ENCODE measurements at places on chromosomes 1 and 21. TPM values are rescaled to one million over a fixed set of nuclear protein-coding genes. Genes with fewer than 3 reads are reported as not detected.

DNA sequence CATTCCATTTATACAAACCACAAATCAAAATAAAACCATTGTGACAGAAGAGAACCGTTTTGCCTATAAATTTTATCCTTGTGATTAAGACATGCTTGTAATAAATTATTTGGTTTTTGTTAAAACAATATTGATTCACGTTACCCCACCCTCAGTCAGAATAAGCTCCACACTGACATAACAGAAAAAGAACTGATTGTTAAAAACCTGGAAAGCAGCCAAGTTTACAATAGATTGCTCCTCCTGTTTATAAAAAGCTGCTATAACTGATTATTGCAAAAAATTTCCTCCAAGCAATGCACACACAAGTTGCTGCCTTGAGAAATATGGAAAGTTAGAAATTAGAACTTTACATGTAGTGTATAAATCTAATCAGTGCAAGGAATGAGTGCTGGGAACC is 263.5 kb downstream of the SETD4 start:
- peaks cover 14% of the 10 kb centered on the region for H3K4me1 ChIP-seq
- DNase-seq: no peak
- no peak overlapping the region for H3K4me3 ChIP-seq
- H3K27me3 ChIP-seq: peaks cover 8% of the 10 kb centered on the region
- no peak overlapping the region for H3K27ac ChIP-seq

- peaks cover 2% of the 10 kb centered on the region for H3K4me1 ChIP-seq
- peaks cover 27% of the 10 kb centered on the region for H3K36me3 ChIP-seq
- H3K27me3 ChIP-seq: no peaks in the 10 kb centered on the region
- no peak overlapping the region for H3K27ac ChIP-seq
- no peak for DNase-seq
These were observed 50.5 kb upstream of the SLFNL1 start for GRCh38 chr1:41072051-41072450.

- H3K4me3 ChIP-seq: no peak overlapping the region
- no peak for DNase-seq
- H3K27ac ChIP-seq: no peak overlapping the region
These were observed 25.6 kb downstream of the LRRC42 start for GRCh38 chr1:53971718-53972117.

DNA sequence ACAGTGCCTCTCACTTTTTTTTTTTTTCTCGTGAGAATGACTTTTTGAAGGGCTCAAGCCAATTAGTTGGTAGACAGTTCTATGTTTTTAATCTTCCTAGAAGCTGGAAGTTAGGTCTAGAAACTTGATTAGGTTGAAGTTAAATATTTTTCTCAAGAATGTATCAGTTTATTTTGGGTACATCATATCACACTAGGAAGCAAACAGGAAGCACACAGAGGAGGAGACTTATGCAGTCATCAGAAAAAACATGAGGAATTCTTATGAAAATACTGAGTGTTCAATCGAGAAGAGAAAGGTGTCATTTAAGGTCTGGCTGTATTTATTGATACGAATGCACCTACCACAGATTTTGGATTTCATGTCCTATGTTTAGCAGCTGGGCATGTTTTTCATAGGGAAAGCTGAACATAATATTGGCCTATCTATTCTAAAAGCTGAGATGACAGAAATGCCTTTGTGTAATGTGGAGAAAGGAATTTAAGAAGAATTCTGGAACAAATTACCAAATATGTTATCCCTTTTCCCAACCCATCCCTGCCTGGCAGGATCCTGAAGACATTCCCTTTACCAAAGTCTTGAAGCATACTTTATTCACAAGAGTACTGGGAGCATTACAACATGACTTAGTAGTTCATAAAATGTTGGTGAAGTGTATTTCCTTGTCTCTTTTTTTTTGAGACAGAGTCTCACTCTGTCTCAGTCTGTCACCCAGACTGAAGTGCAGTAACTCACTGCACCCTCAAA is 17.5 kb upstream of the ZFP69B start:
- H3K27ac ChIP-seq: no peak overlapping the region
- no peak for DNase-seq
- peaks cover 10% of the 10 kb centered on the region for H3K4me1 ChIP-seq
- H3K27me3 ChIP-seq: no peaks in the 10 kb centered on the region

DNA sequence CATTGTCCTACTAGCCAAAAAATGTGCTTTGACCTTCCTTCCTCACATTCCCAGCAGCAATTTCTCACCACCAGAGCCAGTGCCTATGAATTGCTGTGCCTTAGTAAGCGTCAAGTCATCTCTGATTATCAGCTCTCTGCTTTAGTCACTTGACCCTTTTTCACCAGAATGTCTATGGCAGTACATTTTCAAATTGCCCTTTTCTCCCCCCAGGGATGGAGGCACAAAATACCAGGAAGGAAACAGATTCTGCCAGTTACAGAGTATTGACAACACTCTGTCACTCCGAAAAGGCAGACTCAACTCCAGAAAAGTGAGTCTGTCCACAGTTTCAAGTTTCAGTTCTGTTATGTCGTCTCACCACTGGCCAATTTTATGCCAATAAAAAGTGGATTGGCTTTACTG is 167.4 kb downstream of the TNFSF18 start:
- H3K4me3 ChIP-seq: no peak overlapping the region
- peaks cover 22% of the 10 kb centered on the region for H3K4me1 ChIP-seq
- no peak overlapping the region for H3K27ac ChIP-seq
- DNase-seq: no peak
- H3K27me3 ChIP-seq: no peaks in the 10 kb centered on the region
- no peaks in the 10 kb centered on the region for H3K36me3 ChIP-seq

The LCA5L gene
- 1.1 TPM for total RNA-seq
